ENCODE measurements at places on chromosomes 5 and 9.
A peak's percentile ranks its signal among the peaks of the same experiment; 100 is the strongest.

GRCh38 chr9:34331196-34331595 lies 1.8 kb downstream of the NUDT2 start:
- no peak for DNase-seq

DNA sequence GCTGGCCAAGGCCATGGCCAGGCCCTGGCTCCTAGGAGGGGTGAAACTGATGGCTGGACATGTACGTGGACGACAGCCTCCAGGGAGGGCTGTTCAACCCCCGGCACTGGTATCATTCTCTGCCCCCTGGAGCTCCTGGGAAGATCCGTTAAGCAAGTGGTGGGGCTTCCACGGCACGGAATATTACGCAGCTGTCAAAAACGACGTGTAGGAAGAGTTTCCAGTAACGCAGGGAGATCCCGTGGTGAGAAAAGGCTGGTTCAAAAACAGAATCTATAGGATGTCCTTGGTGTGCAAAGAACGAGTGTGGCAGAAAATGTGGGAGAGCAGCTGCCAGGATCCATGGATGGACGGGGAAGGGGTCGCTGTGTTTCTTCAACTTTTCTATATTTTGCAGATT lies 36.3 kb upstream of the TMEM250 start:
- no peak for DNase-seq

DNA sequence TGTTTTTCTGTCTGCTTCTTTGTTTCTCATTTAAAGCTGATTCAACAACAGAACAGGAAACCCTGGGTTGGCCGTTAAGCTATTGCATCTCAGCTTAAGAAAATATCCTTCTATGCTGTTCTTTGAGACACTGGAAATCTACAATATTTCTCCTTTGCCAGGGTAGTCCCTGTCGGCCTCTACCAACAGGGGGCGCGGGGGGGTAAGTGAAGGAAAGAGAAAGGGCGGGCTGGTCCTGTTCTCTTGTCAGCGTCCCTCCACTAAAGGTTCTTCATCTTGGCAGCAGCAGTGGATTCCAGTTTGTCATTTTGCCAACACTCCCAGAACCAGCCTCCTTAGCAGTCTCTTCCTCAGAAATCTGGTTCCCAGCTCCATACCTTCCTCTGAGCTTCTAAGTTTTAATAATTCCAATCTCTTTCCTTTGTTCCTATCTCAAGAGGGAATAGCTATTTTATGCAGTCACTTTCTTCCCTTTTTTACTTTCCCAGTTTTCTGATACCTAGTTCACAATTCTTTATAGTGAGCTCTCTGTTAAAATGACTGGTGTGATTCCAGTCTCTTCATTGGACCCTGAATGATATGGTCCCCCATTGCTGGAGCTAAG lies 222.3 kb downstream of the GLIS3 start:
- peak; percentile 34 for DNase-seq

GRCh38 chr5:110108520-110108919 lies 418.8 kb downstream of the MAN2A1 start:
- DNase-seq: no peak

- DNase-seq: no peak
These were observed 10.5 kb upstream of the CCDC125 start for GRCh38 chr5:69343083-69343482.

DNA sequence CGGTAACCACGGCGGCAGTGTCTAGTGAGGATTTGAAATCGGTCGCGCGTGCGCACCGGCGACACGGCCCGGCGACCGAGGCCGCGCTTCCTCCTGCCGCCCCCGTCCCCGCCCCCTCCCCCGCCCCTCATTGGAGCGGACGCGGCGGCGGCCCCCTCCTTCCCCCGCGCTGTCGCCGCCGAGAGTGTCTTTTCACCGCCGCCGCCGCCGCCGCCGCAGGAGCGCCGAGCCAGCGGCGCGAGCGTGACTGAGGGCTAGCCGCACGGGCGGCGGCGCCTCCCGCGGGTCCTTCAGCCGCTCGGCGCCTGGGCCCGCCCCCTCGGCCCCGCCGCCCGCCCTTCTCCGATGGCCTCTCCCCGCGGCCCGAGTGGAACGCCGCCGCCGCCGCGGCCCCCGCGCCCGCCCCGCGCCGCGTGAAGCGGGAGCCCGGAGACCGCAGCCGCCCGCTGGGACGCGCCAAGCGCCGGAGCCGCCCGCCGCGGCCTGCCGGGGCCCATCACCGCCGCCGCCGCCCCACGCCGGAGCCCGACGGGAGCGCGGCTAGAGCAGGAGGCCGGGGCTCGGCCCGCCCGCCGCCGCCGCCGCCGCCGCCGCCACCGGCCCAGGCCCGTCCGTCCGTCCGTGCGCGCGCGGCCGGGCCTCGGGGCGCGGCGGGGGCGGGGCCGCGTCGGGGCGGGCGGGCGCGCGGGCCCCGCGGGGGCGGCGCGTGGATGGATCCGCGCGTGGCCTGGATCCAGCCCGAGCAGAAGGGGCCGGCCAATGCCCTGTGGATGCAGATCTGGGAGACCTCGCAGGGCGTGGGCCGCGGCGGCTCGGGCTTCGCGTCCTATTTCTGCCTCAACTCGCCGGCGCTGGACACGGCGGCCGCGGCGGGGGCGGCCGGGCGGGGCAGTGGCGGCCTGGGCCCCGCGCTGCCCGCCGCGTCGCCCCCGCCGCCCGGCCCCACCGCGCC lies at the start of gene TENT4A:
Gene TENT4A, plus strand, starts transcription at position 159 of the 952 bp plus-strand sequence. Its CDS starts 552 bp downstream, at position 711.
- DNase-seq: no peak

GRCh38 chr9:133991964-133992779 lies at the start of gene VAV2:
VAV2 (minus strand) TSS chr9:133992324; CDS start chr9:133992278, 46 bp downstream.
- DNase-seq: peak; percentile 37

DNA sequence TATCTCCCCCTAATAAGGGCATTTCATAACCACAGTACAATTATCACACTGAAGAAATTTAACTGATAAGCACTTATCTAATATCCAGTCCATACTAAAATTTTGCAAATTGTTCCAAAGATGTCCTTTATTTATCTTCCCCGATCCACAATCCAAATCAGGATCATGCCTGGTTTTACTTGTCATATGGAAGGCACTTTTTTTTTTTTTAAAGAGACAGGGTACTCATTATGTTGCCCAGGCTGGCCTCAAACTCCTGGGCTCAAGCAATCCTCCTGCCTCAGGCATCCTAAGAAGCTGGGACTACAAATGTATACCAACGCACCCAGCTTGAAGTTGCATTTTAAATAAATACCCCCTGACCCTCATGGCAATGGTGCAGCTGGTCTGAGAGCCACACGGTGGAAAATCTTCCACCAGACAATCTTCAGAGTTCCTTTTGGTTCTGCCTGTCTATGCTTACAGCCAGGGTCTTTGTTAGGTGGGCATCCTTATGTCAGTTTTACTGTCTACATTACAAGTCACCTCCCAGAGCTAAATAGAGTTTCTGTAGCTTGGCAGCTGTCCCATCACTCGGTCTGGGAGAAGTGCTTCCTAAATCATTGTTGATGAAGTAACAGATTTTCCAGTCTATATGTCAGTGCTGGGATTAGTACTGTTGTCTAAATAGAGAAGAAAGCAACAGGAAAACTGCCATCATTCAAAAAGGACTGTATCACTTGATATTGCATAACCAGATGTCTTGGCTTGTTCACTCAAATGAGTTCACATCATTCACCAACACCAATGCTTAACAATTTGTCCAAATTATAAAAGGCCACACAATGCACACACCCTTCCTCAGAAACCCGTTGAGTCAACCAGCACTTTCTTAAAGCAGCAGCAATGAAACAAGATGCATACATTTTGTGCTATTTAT lies 26.4 kb downstream of the PTPN3 start:
- no peak for DNase-seq

- no peak for DNase-seq
These were observed 20.4 kb downstream of the PDE4D start for GRCh38 chr5:59873113-59873512.

GRCh38 chr9:16343249-16344237 lies 526.9 kb downstream of the BNC2 start:
- no peak for DNase-seq

GRCh38 chr5:169175733-169176132 lies 125.2 kb downstream of the SLIT3 start:
- no peak for DNase-seq

- DNase-seq: no peak
These were observed 470.5 kb downstream of the PLK2 start for GRCh38 chr5:57989378-57989777.

GRCh38 chr5:157665467-157666070 lies 5.8 kb upstream of the C5orf52 start:
- DNase-seq: no peak

DNA sequence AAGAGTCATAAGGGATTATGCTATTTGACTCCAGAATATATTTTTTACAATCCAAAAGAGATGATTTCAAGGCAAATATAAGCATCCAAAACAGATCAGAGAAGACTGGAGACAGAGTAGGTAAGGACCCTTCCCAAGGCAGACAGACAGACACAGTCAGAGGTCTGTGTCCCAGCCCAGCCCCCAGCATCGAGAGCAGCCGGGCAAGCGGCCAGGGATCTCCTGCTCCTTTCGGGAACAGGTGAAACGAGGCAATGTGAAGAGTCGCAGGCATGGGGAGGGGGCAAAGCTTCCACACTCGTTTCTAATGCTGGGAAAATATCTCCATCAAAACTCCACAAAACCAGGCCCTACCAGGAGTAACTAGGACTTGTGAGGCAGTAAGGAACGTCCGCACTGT lies 5.8 kb downstream of the PAEP start:
- no peak for DNase-seq

- DNase-seq: no peak
These were observed 2.3 kb upstream of the SYK start for GRCh38 chr9:90799271-90799852.

DNA sequence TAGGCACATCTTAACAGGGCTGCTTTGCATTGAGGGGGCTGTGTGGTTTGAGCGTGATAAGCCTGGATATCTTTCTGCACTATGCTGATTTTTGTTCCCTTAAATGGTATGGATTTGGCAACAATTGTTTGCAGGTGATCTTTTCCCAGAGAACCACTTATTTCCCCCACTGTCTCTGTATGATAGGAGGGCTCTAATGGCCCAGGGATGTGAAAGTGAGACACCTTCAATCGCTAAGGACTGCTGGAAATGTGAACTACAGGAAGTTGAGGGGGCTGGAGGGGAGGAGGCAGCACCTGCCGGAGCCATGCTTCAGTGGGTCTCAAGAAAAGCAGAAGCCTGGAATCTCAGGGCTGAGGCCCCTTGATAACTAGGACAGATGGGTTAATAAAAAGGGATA lies 29.4 kb downstream of the SYK start:
- no peak for DNase-seq

- no peak for DNase-seq
These were observed 178.6 kb downstream of the FGF18 start for GRCh38 chr5:171597946-171598640.
